ENCODE measurements at places on chromosomes 6 and 20.

DNA sequence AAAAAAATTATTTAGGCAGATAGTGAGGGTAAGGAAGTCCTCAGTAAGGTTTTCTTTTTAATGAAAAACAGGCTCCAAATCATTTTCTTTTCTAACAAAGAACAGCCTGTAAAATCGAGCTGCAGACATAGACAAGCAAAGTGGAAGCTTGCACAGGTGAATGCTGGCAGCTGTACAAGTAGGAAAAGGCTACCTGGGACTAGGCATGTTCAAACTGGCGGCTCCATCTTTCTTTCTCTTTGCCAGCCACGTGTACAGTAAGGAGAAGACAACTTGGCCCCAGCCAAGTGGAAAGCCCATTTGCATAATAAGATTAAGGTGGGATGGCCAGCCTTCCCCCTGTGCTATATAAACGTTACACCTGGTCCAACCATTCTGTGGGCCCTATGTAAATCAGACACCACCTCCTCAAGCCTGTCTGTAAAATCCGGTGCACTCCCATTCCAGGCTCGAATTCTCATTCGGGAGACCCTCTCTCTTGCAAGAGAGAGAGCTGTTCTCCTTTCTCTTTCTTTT lies 27.0 kb upstream of the SLC2A12 start:
- DNase-seq: no peak

DNA sequence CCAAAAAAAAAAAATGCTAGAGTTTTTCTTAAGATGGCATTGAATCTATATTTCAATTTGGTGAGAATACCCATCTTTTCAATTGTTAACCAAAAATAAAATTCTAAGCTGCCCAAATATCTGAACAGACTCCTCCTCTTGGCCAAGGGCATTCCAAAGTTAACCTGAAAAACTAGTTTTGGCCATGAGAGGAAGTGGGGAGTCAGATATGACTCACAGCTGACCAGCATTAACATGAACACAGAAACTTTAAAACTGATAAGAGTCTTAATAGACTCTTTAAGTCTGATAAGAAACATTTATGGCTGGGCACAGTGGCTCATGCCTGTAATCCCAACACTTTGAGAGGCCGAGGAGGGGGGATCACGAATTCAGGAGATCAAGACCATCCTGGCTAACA lies 171.3 kb downstream of the FAXC start:
- DNase-seq: no peak

GRCh38 chr6:144334150-144334708 lies 49.1 kb downstream of the UTRN start:
- DNase-seq: peak; percentile 52

- DNase-seq: no peak
Observed at GRCh38 chr6:129134535-129134934, 251.6 kb downstream of the LAMA2 start.

- DNase-seq: peak; percentile 49
Observed at GRCh38 chr6:107396211-107396610, 63.2 kb downstream of the PDSS2 start.

- no peak for DNase-seq
Observed at GRCh38 chr6:7513529-7513928, 27.9 kb upstream of the DSP start.
